Activated CD8-positive, alpha-beta memory T cell treated with anti-CD3 and anti-CD28 coated beads, Interleukin-2, amount 10 ng/mL, durations not matched to agents 7 days and 5 days (primary cell): ENCODE measurements at places on chromosomes 11 and 22.

- no peaks in the 10 kb centered on the region for H3K36me3 ChIP-seq
- H3K27me3 ChIP-seq: no peaks in the 10 kb centered on the region
- H3K4me1 ChIP-seq: peaks cover 5% of the 10 kb centered on the region
- no peak overlapping the region for H3K27ac ChIP-seq
- H3K4me3 ChIP-seq: no peak overlapping the region
- DNase-seq: no peak
Measured at GRCh38 chr11:122933416-122933815, 48.2 kb downstream of the BSX start.

GRCh38 chr22:25182131-25183110 lies 17.2 kb upstream of the CRYBB3 start:
- no peak for DNase-seq
- no peak overlapping the region for H3K27ac ChIP-seq
- H3K4me3 ChIP-seq: no peak overlapping the region

DNA sequence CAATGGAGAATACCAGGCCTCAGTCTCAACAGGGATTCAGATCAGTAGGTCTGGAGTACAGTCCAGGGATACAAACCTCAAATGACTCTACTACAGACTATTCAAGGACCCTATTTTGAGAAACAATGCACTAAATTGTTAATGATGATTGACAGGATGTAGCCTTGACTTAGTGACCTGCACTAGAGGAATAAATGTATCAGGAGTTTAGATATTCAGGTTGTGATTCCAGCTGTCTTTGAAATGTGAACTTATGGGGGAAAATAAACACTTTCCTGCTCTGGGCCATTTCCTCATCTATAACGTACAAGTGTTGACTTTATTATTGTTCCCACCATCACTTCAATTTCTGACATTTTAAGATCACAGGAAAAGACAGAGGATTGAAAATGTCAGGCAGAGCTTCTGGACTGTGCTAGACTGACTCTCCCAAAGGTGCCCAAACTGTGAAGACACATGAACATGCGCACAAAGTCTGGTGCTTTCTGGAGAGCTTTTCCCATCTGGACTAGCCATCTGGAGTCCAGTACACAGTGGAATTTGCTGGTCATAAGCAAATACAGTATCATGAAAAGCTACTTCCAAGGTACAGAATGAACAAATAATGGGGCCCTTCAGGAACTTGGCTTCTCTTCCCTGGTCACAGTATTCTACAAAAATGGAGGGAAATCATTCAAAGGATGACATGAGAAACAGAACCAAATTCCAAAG lies 110.4 kb downstream of the USP35 start:
- DNase-seq: no peak
- peaks cover 40% of the 10 kb centered on the region for H3K36me3 ChIP-seq
- H3K27me3 ChIP-seq: no peaks in the 10 kb centered on the region
- no peak overlapping the region for H3K4me3 ChIP-seq
- H3K4me1 ChIP-seq: peaks cover 15% of the 10 kb centered on the region

DNA sequence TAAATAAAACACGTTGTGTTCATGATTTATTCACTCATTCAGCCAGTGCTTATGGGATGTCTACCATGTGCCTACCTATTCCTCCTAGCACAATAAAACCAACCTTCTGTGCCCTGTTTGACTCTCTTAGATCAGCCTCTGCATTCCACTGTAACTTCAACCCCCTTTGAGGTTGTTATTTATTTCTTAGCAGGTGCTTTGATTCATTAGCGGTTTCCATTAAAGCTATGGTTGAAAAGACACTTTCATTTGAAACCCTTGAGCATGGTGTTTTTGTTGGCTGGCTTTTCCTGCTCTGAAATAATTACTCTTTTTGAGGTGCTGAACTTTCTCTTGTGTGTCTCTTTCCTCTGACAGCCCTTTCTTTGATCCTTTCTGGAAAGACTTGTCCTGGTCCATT lies 570.6 kb upstream of the LARGE1 start:
- H3K27ac ChIP-seq: no peak overlapping the region
- H3K36me3 ChIP-seq: no peaks in the 10 kb centered on the region
- no peak for DNase-seq

- H3K4me1 ChIP-seq: no peaks in the 10 kb centered on the region
- peaks cover 12% of the 10 kb centered on the region for H3K27me3 ChIP-seq
Measured at GRCh38 chr22:44438056-44438455, 60.0 kb downstream of the RTL6 start.

GRCh38 chr22:41350087-41350486 lies 31.7 kb upstream of the TEF start:
- H3K4me1 ChIP-seq: no peaks in the 10 kb centered on the region
- no peaks in the 10 kb centered on the region for H3K27me3 ChIP-seq
- H3K36me3 ChIP-seq: peaks cover 12% of the 10 kb centered on the region
- DNase-seq: no peak

GRCh38 chr11:75350743-75351540 lies 519 bp downstream of the ARRB1 start:
- no peaks in the 10 kb centered on the region for H3K27me3 ChIP-seq
- H3K4me1 ChIP-seq: peaks cover 54% of the 10 kb centered on the region
- peak; percentile 48 for DNase-seq
- H3K36me3 ChIP-seq: no peaks in the 10 kb centered on the region
- peak overlapping the region; percentile 74 for H3K4me3 ChIP-seq

- peaks cover 3% of the 10 kb centered on the region for H3K27me3 ChIP-seq
- H3K4me3 ChIP-seq: peak overlapping the region; percentile 57
- DNase-seq: no peak
- H3K36me3 ChIP-seq: peaks cover 17% of the 10 kb centered on the region
- H3K4me1 ChIP-seq: peaks cover 77% of the 10 kb centered on the region
Measured at GRCh38 chr11:61075891-61076290, 26.4 kb upstream of the CD5 start.

GRCh38 chr22:30773919-30774318 lies 79.2 kb downstream of the OSBP2 start:
- no peaks in the 10 kb centered on the region for H3K27me3 ChIP-seq
- no peaks in the 10 kb centered on the region for H3K36me3 ChIP-seq
- no peak overlapping the region for H3K27ac ChIP-seq

GRCh38 chr22:16721961-16722360 lies 103.2 kb downstream of the XKR3 start:
- no peak for DNase-seq
- H3K4me1 ChIP-seq: no peaks in the 10 kb centered on the region
- H3K4me3 ChIP-seq: no peak overlapping the region
- no peak overlapping the region for H3K27ac ChIP-seq

DNA sequence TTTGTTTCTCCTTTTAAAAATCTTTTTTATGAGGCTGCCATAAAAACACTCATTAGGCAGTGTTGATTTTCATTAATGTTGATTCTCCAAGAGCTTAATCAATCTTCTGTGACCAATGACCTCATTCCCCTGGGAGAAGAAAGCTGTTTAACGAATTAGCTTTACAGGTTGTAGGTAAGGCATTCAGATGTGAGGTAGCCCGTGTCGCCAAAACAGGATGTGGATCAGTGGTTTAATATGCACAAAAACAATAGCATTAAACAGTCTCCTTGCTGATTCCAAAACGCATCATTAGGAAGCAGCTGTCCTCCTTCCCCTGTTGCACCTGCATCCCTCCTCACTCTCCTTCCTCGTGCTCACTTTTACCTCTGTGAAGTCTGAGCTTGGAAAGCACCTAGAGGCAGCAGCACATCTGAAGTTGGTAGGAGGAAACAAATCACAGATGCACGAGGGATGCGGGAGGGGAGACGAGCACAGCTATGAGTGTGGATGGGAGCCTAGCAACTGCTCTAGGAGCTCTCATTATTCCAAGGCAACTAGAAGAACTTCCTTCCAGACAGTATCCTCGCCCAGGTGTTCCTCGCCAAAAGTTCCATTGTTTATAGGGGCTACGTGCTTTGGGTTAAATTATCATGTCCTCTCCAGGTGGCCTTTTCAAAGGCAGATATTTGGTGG lies 179.4 kb upstream of the SNX19 start:
- no peak overlapping the region for H3K4me3 ChIP-seq
- no peaks in the 10 kb centered on the region for H3K27me3 ChIP-seq
- H3K4me1 ChIP-seq: no peaks in the 10 kb centered on the region

DNA sequence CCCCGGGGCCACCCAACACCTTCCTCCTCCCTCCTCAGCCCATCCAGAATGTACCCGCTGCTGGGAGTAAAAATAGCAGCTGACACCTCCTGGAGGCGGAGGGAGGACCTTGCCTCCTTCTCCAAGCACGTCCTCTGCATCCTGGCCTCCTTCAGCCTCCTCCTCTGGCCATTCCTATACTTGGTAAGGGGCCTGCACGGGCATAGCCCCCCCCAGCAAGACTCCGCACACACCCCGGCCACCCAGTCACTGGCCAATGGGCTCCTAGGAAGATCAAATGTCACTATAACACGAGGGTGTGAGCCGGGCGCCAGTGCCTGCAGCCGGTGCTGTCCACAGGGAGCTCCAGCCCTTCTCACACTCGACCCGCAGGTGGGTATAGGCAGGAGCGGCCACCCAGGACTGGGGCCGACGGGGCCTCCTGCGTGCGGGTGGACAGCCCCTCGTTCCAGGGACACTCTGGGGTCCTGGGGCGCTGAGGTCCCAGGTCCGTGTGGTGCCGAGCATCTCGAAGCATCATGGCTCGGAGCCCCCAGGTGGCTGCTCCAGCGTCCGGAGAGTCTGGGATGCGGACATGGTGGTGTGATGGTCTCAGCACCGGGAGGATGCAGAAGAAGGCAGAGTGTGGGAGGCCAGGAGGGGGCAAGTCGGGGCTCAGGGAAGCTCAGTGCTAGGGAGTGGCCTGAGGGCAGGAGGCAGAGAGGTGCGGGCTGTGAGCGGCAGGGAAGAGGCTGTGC lies at the start of gene TNNT3:
TSS of gene TNNT3 (plus strand) at position 313 of the 737 bp plus-strand sequence. CDS start 3,172 bp downstream, outside the sequence.
- peaks cover 12% of the 10 kb centered on the region for H3K4me1 ChIP-seq
- no peaks in the 10 kb centered on the region for H3K27me3 ChIP-seq
- H3K36me3 ChIP-seq: peaks cover 2% of the 10 kb centered on the region

- H3K4me3 ChIP-seq: no peak overlapping the region
- DNase-seq: no peak
- peaks cover 11% of the 10 kb centered on the region for H3K4me1 ChIP-seq
- no peaks in the 10 kb centered on the region for H3K36me3 ChIP-seq
- H3K27me3 ChIP-seq: peaks cover 11% of the 10 kb centered on the region
Measured at GRCh38 chr11:134742956-134743819, 331.1 kb upstream of the B3GAT1 start.

GRCh38 chr11:35714882-35715627 lies 52.5 kb downstream of the TRIM44 start:
- H3K4me1 ChIP-seq: peaks cover 9% of the 10 kb centered on the region
- H3K36me3 ChIP-seq: peaks cover 10% of the 10 kb centered on the region
- no peak for DNase-seq
- H3K27me3 ChIP-seq: no peaks in the 10 kb centered on the region
- H3K27ac ChIP-seq: no peak overlapping the region

GRCh38 chr22:42908374-42908746 lies 51.3 kb upstream of the ARFGAP3 start:
- no peaks in the 10 kb centered on the region for H3K4me1 ChIP-seq
- no peak overlapping the region for H3K27ac ChIP-seq
- H3K27me3 ChIP-seq: no peaks in the 10 kb centered on the region
- peaks cover 2% of the 10 kb centered on the region for H3K36me3 ChIP-seq
- no peak for DNase-seq

DNA sequence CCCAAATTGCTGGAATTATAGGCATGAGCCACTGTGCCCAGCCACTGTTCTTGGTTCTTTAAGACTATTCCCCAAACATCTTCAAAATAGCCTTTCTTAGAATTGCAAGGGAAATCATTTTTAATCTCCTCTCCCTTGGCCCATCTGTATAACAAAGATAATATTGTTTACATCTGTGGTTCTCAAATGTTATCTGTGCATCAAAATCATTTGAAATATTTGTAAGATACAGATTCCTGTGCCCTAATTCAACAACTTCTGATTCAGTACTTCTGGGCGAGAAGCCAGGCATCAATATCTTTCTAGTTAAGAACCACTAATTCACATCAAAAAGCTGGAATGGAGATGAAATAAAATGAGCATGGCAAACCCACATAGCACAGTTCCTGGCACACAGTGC lies 83.0 kb downstream of the TMPRSS5 start:
- DNase-seq: no peak
- no peaks in the 10 kb centered on the region for H3K4me1 ChIP-seq
- H3K27ac ChIP-seq: no peak overlapping the region
- H3K36me3 ChIP-seq: peaks cover 3% of the 10 kb centered on the region
- no peak overlapping the region for H3K4me3 ChIP-seq

- no peaks in the 10 kb centered on the region for H3K36me3 ChIP-seq
- H3K27ac ChIP-seq: no peak overlapping the region
- H3K4me3 ChIP-seq: no peak overlapping the region
- H3K27me3 ChIP-seq: no peaks in the 10 kb centered on the region
- H3K4me1 ChIP-seq: no peaks in the 10 kb centered on the region
Measured at GRCh38 chr11:79249295-79249993, 191.4 kb downstream of the TENM4 start.

DNA sequence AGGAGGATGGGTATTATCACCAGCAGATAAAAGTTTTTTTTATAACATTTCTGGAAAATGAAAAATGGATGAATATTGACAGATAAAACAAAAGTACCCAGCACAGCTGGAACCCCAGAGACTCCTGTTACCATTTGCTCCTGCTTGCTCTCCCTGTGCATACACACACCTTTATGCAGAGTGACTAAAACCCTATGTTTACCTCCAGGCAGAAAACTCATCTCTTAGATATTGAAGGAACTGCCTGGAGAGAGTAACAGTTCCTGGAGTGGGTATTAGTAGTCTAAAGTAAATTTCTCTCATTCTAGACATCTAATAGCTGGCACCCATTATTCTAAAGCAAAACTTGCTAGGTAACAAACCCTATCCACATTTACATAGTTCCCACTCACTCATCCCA lies 38.0 kb downstream of the CYP2R1 start:
- no peak for DNase-seq
- no peak overlapping the region for H3K4me3 ChIP-seq
- peaks cover 66% of the 10 kb centered on the region for H3K36me3 ChIP-seq

GRCh38 chr22:45485261-45485660 lies 17.4 kb upstream of the FBLN1 start:
- no peak overlapping the region for H3K27ac ChIP-seq
- H3K36me3 ChIP-seq: peaks cover 4% of the 10 kb centered on the region
- no peak overlapping the region for H3K4me3 ChIP-seq
- H3K4me1 ChIP-seq: no peaks in the 10 kb centered on the region
- DNase-seq: no peak

DNA sequence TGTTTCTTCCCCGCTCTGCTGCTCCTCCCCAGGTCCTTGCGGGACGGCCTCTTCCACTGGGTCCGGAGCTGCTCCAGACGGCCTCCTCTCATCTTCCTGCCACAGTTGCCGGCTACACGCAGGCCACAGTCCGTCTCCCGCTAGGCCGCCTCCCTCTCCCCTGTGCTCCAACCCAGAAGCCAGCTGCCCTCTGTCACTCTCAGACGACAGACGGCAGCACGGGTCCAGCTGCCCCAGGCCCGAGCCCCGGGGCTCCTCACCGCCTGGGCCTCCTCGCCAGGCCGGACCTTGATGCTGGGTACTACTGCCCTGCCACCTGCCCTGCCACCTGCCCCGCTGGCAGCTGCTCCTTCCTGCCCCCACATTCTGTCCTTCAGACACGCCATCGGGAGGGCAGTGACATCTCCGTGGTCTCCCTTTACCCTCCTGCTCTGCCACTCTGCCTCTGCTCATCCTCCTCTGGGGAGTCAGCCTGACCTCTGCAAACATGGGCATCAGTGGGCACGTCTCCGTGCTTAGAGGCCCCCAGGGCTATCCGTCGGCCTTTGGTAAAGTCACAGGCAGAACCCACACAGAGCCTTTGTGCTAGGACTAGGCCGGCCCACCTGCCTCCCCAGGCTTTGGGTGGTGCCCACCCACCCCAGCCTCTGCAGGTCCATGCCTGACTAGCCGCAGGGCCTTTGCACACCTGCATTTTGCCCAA lies 43.1 kb upstream of the TH start:
- peaks cover 11% of the 10 kb centered on the region for H3K4me1 ChIP-seq
- H3K27ac ChIP-seq: no peak overlapping the region
- H3K4me3 ChIP-seq: no peak overlapping the region
